ENCODE measurements at places on chromosomes 6 and 20.

GRCh38 chr6:32153564-32154513, at the start of gene PPT2:
Gene PPT2 (plus strand): TSS chr6:32154141. CDS start chr6:32154595, 454 bp downstream.
- DNase-seq, result peak; percentile 77

DNA sequence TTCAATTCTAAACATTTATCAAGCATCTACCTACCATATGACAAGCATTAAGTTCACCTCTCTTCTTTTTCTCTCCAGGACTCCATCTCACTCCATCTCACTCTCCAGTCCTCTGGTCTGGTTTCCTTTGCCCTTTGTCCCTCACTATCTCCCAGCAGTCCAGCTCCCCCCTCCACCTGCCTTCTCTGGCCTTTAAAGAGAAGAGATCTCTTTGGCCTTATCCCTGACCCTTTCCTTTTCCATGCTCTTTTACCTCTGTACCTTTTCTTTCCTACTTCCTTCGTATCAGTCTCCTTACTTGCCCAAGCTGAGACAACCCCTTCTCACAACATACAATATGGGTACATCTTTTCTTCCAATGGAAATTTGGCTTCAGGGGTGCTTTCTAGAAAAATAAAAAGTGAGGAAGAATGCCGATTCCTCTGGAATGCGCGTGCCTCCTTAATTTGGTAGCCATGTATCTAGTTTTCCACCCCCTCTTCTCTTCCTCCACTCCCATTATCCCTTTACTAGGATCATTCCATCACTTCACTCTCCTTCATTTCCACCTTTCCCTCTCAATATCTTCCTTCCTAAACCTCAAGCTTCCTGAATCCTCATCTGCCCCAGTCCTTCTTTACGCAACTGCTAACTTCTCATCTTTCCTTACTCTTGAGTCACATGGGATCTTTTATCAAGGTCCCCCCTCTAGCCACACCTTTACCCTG, 745 bp upstream of the AGPAT1 start:
- DNase-seq, result no peak

DNA sequence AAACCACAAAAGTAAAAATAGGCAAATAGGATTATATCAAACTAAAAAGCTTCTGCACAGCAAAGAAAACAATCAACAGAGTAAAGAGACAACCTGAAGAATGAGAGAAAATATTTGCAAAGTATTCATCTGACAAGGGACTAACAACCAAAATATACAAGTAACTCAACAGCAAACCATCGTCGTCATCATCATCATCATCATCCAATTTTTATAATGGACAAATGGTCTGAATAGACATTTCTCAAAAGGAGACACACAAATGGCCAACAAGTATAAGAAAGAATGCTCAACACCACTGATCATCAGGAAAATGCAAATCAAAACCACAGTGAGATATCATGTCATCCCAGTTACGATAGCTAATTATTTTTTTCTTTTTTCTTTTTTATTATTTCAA, 62.0 kb downstream of the ANKEF1 start:
- no peak for DNase-seq

- DNase-seq, result no peak
These were observed 161.1 kb upstream of the EPHA7 start for GRCh38 chr6:93580446-93580845.

GRCh38 chr20:49245921-49246740, 26.9 kb downstream of the DDX27 start:
- DNase-seq, result no peak

- no peak for DNase-seq
These were observed 244.9 kb upstream of the SOX4 start for GRCh38 chr6:21348504-21349195.

DNA sequence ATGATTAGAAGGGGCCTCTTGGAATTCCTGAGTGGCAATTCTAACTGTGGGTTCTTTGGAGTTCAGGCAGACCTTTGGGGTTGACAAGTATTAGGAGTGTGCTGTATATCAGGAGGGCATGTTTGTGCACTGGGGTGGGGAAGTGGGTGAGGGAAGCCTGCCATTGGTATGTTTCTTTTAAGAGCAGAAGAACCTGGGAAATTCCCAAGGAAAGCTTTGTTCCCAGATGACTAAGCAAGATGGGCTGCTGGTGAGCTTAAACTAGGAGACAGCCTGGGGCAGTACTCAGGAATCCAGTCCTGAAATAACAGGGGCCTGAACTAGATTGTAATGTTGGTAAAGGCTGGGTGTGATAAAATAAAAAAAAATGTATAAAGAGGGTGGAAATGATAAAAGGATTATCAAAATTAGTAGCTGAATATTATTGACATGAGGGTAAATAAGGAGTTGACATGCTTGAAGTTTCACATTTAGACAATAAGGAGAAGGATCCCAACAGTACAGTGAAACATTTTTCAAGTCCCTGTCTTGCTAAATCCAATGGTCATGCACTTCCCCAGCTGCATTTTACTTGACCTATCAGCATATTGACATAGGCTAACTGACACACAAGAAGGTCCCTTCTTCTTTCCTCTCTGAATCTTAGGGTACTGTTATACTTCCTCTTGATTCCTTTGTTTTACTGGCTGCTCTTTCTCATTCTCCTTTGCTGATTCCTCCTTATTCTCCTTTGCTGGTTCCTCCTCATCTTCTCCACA, 18.4 kb upstream of the IFNGR1 start:
- DNase-seq, result no peak

DNA sequence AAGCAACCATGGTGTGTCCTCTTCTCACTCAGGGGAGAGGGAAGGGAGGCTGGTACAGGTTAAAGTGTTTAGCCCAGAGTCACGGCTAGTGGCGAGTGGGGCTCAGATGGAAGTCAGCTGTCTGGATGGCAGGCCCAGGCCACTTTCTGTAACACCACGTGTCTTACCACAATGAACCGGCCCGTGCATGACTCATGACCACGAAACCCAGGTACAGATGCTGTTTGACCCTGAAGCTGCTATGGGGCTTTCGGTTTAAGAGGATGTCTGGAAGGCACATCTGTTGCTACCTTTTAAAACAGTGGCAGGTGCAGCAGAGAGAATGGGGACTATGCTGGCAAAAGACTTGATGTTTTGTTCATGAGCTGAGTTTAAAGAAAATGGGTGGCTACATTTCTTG, 36.5 kb upstream of the MPC1 start:
- no peak for DNase-seq

- no peak for DNase-seq
These were observed 78.5 kb downstream of the RAMACL start for GRCh38 chr6:166507809-166508564.

GRCh38 chr6:8499540-8499939, 64.2 kb upstream of the SLC35B3 start:
- DNase-seq, result no peak

GRCh38 chr6:101443315-101443714, 49.8 kb downstream of the GRIK2 start:
- DNase-seq, result no peak

DNA sequence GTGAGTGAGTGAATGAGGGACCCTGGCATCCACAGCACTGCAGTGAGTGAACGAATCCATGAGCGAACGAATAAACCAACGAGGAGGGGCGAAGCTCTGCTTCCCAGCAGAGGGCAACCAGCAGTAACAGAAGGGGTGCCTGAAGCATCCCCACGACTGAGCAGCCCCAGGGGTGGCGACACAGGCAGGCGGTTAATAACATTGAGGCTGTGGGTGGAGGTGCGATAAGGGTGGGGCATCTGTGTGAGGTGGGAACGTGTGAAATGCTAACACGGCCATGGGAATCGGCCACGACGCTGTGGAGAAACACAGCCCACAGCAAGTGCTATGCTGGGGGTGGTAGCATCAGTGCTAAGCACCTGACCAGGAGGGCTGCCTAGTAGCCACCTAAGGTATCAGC, 75.9 kb downstream of the TAF4 start:
- no peak for DNase-seq

DNA sequence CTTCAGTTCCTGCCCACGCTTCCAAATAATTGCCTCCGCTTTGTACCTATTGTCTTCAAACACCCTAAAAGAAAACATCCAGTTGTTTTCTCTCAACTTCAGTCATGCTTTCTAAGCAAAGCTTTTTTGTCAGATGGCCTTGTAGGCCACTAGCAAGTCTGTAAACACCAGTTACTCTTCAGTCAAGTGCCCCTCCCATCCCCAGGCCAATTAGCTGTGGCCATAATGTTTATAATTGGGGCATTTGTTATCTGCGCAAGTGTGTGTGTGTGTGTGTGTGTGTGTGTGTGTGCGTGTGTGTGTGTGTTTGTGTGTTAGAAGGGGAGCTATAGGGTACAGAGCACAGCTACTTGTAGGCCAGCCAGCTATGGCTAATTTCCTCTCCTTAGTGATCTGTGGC, 272.4 kb upstream of the MARCKS start:
- no peak for DNase-seq

DNA sequence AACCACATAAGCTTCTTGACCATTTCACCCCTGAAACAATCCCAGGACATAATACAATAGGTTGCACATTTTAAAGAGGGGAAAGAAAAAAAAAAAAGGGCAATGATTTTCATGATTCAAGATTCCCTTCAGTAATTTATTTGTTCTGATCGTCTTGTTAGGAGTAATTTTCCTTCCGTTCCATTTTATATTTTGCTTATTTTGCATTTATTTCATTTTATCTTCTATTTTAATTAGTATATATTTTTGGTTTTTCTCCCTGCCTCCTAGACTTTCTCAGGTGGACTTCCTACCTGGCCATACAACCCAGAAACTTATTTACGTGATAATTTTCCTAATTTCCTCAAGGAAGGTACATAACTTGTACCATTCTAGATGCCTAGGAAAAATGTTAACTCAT, 32.6 kb downstream of the FBXO5 start:
- DNase-seq, result no peak

GRCh38 chr6:84643778-84644177, 120.6 kb downstream of the TBX18 start:
- DNase-seq, result no peak

DNA sequence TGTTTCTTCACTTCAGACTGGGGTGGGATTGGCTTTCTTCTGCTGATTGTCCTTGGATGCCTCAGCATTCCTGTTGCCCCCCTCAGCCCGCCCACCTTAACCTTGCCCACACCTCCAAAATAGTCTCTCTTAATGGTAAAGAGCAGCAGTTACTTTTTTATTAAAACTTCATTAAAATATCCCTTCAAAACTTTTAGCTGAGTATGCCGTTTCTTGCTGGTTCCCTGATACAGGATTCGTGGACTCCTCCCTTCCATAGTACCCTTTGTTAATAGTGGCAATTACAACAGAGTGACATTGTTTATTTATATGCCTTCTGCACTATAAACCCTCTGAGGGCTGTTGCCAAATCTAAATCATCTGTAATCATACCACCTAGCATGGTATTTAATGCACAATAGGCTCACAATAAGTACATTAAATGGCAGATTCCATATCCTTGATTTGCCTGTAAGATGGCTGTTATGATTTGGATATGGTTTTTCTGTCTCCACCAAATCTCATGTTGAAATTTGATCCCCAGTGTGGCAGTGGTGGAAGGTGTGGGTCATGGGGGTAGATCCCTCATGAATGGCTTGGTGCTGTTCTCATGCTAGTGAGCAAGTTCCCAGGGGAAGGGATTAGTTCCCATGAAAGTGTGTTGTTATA, 3.5 kb upstream of the MOCS1 start:
- no peak for DNase-seq

GRCh38 chr20:57936636-57937385, 227.0 kb upstream of the PMEPA1 start:
- DNase-seq, result no peak

GRCh38 chr6:75381877-75382633, 97.5 kb upstream of the TMEM30A start:
- DNase-seq, result no peak

- DNase-seq, result no peak
These were observed 105.0 kb downstream of the PTPRK start for GRCh38 chr6:128415387-128415786.

DNA sequence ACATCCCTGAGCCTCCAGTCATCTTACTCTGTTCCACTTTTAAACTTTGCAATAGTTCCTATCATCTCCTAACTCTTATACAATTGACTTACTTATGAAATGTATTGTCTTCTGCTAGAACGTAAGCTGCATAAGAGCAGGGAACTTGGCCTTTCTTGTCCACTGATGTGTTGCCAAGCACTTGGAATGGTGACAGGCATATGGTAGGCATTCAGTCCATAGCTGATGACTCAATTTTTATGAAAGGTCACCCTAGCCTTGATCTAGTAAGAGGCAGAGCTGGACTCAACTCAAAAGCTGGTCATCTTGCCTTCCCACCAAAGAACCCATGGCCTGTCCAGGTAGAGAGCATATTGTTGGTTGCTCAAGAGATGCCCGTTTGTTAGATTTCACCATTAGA, 82.4 kb upstream of the FAM184A start:
- no peak for DNase-seq

GRCh38 chr20:2657241-2657640, 4.8 kb downstream of the NOP56 start:
- no peak for DNase-seq

GRCh38 chr6:20946022-20946421, 411.8 kb downstream of the CDKAL1 start:
- no peak for DNase-seq

GRCh38 chr6:48736501-48737206, 625.7 kb upstream of the PTCHD4 start:
- DNase-seq, result no peak
